T-helper 9 cell (primary cell): ENCODE measurements at places on chromosomes 12 and 14.
A peak's percentile ranks its signal among the peaks of the same experiment; 100 is the strongest.

DNA sequence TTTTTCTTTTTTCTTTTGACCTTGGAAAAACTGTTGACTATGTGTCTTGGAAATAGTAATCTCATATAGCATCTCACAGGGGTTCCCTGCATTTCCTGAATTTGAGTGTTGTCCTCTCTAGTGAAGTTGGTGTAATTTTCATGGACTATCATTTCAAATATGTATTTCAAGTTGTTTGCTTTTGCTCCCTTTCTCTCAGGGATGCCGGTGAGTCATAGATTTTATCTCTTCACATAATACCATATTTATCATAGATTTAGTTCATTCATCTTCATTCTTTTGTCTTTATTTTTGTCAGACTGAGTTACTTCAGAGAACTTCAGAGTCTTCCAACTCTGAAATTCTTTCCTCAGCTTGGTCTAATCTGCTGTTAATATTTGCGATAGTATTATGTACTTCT, 1320.6 kb downstream of the LRFN5 start:
- no peak for DNase-seq

DNA sequence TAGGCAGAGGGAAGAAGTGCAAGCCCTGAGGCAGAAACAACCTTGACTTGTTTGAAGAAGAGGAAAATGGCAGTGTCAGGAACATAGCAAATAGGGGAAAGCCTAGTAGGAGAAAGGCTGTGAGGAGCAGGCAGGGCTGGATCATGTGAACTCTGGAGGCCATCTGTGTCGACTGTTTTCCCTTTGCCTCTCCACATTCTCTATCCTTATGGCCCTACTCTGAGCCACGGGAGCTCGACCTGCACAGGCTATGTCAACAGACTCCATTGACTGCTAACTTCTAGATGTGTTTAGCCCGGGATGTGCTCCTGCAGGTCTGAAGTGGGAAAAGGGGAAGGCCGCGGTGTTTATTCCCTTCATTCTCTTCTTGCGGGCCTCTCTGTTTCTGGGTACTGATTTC, 35.2 kb downstream of the EGLN3 start:
- DNase-seq = no peak

- DNase-seq = no peak
Observed at GRCh38 chr12:112546996-112547395, 128.2 kb downstream of the PTPN11 start.

DNA sequence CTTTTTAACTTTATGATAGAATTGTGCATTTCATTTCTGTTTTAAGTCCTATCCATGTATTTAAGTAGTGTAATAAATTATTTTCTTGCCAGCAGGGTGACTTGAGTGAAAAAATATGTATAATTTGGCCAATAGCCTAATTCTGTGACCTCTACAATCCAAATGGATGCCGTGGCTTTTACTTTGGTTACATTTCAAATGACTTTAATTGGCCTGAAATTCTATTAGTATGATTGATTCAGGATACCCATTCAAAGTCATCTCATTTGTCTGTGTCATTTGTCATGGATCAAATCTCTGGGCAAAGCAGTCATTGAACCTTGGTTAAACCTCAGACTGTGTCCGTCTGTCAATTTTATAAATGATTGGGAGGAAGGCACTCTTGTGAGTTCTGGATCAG, 29.6 kb downstream of the CRADD start:
- DNase-seq = no peak

DNA sequence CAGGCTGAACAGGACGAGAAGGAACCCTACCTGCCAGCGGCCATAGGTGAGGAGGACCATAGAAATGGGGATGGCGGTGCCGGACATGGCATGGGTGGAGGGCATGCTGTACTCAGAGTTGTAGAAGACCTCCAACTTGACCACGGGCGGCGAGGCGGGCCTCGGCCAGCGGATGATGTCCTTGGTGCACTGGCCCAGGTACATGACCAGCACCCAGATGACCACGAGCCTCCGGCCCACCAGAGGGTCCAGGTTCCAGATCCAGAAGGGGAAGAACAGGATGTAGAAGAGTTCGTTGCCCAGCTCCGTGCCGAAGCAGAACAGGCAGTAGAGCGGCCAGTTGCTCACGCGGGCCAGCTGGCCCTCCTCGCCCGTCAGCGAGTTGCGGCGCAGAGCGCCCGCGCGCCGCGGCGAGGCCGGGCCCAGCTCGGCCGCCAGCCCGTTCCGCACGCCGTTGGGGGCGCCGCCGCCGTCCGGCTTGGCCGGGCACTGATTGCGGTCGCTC, 582 bp downstream of the SGPP1 start:
- peak; percentile 10 for DNase-seq

DNA sequence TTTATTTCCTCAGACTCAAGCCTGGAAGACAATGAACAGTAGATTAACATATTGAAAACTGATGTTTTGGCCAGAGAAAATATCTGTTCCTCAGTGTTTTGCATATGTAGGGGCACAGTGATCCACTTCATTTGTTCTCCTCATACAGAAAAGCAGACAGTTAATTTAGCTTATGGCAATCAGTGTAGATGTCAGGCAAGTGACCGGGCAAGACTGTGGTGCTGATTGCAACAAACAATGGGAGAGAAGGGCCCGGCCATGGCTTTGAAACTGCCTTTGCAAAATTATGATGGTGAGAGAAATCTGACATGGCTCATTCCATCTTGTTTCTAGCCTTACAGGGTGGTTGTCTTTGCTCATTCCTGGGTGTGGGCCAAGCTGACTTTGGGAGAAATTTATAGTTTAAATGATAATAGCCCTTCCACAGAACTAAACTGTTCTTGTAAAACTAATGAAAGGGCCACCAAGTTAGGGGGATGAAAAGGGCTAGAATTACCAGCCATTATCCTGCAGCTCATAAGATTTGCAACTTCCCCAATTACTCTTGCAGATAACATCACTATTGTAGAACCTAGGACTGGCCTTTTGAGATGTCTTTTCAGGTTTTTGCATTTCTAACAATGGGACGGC, 220.3 kb downstream of the KTN1 start:
- DNase-seq = no peak

DNA sequence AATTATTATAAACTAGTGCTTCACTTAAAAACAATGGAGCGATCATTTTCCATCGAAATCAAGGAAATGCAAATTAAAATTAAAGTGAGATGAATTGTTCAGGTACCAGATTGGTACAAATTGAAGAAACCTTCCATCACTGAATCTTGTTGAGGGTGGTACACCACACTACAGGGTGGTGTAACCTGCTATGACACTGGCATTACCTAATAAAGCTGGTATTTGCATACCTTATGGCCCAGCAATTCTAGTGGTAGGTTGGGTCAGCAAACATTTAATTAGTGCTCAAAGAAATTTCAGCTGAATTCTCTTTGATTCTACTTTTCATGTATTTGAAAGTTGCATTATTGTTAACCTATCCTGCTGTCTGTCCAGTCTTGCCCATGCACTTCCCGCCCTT, 9.2 kb downstream of the TIGAR start:
- no peak for DNase-seq

GRCh38 chr14:106790189-106791036, 1264.0 kb downstream of the TMEM121 start:
- peak; percentile 65 for DNase-seq

- no peak for DNase-seq
Observed at GRCh38 chr12:93079271-93079670, 150.2 kb upstream of the EEA1 start.

GRCh38 chr12:116434155-116435011, 124.8 kb upstream of the MAP1LC3B2 start:
- DNase-seq = no peak

DNA sequence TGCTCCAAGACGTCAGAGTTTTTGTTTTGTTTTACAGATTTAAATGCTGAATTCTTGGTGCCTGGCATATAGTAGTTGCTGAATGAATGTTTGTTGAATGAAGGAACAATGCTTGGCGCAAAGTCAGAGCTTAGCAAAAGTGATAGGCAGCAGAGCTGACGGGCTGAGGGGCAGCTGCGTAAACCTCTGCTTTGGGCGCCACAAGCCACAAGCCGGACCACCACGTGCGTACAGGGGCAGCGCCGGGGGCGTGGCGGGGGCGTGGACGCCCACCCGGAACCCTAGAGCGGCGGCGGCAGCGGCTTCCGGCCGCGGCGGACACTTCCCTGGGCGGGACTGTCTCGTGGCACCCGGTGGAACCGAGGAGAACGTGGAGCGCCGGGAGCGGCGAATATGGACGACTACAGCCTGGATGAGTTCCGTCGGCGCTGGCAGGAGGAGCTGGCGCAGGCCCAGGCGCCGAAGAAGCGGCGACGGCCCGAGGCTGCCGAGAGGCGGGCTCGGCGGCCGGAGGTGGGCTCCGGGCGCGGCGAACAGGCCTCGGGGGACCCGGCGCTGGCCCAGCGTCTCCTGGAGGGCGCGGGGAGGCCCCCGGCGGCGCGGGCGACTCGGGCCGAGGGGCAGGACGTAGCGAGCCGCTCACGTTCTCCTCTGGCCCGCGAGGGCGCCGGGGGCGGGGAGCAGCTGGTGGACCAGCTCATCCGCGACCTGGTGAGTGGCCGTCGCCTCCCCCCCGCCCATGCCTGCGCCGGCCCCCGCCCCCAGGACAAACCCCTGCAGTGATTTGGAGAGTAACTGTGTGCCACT, at the start of gene FBXW8:
TSS of gene FBXW8 (plus strand) at position 306 of the 807 bp plus-strand sequence. CDS start at position 394, 88 bp downstream.
- DNase-seq = peak; percentile 33

DNA sequence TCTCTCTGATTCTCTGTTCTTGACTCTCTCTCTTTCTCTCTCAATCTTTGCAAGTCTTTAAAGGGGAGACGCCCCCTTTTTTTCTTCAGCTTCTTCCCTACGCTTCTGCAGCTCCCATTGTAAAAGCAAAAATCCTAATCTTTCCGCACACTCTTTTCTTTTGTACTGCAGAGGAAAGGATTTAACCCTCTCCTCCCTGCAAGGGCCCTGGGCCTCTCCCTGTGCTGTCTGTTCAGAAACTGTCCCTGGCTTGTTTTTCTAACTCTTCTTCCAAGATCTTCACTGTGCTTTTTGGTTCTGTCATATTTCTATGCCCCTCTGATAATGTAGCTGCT, 10.9 kb upstream of the SALL2 start:
- no peak for DNase-seq

- no peak for DNase-seq
Observed at GRCh38 chr14:62661818-62662217, 383.4 kb downstream of the KCNH5 start.

GRCh38 chr12:39723831-39724230, 104.2 kb upstream of the ABCD2 start:
- DNase-seq = no peak

DNA sequence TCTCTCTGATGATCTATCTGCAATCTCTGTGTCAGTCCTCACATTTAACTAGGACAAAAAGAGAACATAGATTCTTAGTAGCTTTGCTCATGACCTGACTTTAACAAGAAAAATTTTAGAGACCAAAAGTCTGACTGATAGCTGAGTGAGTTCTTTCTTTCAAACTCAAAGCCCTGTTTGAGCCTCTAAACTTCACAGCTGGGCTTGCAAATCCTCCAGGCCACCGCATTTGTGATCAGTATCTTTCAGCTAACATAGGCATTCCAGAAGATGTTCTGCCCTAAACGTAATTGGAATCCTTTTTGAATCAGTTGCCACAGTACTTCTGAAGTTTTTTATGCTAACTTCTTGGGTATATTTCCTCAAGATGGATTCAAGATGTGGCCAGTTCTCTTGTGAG, 459.0 kb downstream of the DPF3 start:
- no peak for DNase-seq

DNA sequence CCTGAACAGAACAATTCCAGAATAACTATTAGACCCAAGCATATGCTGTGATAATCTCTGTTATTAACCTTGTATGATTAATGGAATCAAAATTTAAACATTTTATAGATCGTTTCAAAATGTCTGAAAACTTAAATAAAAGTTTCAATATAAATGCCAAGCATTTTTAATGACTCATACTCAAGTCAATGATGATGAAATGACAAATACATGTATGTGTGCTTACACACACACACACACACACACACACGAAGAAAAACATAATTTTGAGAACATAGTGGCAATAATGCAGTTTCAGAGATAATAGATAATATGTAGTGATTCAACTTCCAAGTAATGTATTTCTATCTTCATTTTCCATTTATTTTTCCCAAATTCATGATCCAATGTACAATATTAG, 384.9 kb upstream of the FOXG1 start:
- DNase-seq = no peak

GRCh38 chr12:2648406-2648805, 146.4 kb upstream of the FKBP4 start:
- DNase-seq = no peak

- no peak for DNase-seq
Observed at GRCh38 chr12:130983328-130984017, 29.8 kb downstream of the ADGRD1 start.

DNA sequence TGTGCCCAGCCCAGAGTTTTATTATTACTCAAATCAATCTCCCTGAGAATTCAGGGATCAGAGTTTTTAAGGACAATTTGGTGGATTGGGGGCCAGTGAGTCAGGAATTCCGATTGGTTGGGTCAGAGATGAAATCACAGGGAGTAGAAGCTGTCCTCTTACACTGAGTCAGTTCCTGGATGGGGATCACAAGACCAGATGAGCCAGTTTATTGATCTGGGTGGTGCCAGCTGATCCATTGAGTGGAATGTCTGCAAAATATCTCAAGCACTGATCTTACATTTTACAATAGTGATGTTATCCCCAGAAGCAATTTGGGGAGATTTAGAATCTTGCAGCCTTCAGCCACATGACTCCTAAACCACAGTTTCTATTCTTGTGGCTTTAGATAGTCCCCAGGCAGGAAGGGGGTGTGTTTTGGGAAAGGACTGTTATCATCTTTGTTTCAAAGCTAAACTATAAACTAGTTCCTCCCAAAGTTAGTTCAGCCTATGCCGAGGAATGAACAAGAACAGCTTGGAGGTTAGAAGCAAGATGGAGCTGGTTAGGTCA, 89.1 kb upstream of the CNOT2 start:
- no peak for DNase-seq

DNA sequence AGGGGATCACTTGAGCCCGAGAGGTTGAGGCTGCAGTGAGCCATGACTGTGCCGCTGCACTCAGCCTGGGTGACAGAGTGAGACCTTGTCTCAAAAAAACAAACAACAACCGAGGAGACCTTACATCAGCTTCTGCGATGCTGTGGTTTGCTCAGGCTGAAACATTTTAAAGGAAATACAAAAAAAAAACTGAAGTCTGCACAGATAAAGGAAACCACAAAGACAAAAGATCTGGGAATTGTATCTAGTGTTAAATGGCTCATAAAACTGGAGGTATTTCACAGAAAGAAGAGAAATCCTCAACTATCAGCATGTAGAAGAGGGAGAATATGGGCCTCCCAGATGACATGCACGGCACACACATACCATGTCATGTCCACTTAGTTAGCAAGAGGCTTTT, 60.3 kb upstream of the VPS33A start:
- no peak for DNase-seq

- DNase-seq = no peak
Observed at GRCh38 chr14:103453791-103454190, 68.6 kb downstream of the MARK3 start.

- DNase-seq = no peak
Observed at GRCh38 chr12:121794534-121795033, 1.1 kb upstream of the RHOF start.

- DNase-seq = no peak
Observed at GRCh38 chr12:116150452-116150851, 127.0 kb downstream of the MED13L start.
